NCI-H1092 (cell line): ENCODE measurements at places on chromosomes 16 and 17.

GRCh38 chr17:5610956-5611355 is 26.6 kb upstream of the NLRP1 start:
- DNase-seq: no peak

GRCh38 chr16:67847064-67847861 is at the start of gene CENPT:
Gene CENPT, minus strand, starts transcription at chr16:67847693. Its CDS starts 13,834 bp downstream, at chr16:67833859.
- no peak for DNase-seq

- DNase-seq: no peak
Observed at GRCh38 chr17:19343671-19344151, 18.8 kb downstream of the B9D1 start.

DNA sequence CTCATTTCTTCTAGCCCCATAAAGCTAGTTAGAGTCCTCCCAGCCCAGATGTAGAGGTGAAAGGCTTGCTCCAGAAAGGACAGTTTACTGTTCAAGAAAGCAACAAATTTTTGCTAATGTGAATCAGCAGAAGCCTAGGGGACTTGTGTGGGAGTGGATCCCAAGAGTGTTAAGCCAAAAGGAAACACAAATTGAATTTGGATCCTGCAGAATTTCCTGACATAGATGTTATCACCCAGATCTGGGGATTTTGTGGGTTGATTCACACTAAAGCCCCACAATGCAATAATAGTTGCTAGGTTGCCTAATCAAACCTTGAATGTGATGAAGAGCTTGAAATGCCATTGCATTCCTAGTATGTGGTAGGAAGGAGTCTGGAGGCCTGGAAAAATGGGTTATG is 135.2 kb upstream of the HS3ST3A1 start:
- DNase-seq: no peak

DNA sequence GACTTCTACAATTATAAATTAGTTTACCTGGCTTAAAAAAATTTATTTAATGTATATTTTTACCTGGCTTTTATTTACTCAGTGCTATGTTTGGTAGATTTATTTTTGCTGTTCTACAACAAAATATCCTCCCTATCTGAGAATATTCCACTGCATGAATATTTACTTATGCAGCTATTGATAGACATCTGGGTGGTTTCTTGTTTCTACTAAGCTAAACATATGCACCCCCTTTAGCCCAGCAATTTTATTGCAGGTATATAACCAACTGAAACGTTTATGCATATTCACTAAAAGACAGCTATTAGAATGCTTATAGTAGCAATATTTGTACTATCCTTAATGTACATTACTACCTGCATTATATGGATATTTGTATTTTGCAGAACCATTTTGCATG is 187.7 kb upstream of the CPHXL start:
- no peak for DNase-seq

GRCh38 chr16:46673320-46674013 is 15.5 kb downstream of the VPS35 start:
- DNase-seq: peak; percentile 22

- no peak for DNase-seq
Observed at GRCh38 chr17:66678827-66679226, 156.1 kb upstream of the CACNG5 start.
